NCI-H69 (cell line): ENCODE measurements at places on chromosomes 1 and 21.
A peak's percentile ranks its signal among the peaks of the same experiment; 100 is the strongest.

DNA sequence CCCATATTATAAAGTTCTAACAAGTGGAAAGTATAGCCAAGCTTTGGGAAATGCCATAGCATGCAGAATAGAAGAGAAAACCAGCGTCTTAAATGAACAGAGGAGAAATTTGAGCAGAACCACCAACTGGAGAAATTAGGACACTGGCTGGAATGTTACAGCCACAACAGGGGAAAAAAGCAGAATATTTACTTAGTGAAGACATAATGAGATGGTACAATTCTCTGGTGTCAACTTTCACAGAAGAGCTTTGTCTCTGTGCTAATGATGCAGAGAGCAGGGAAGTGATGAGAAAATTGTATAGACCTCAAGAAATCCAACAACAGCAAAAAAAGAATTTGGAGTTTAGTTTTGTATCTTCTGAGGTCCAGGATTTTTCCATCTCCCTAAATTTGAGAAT, 249.7 kb downstream of the KIF26B start:
- peak; percentile 83 for DNase-seq

DNA sequence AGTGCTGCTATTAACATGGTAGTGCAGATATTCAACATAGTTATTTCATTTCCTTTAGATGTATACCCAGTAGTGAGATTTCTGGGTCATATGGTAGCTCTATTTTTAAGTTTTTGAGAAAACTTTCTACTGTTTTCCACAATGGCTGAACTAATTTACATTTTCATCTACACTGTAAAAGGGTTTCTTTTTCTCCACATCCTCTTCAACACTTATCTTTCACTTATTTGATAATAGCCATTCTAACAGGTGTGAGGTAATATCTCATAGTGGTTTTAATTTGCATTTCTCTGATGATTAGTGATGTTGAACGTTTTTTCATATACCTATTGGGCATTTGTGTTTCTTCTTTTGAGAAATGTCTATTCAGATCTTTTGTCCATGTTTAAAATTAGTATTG, 149.8 kb downstream of the PDE4B start:
- DNase-seq = no peak

GRCh38 chr1:162293073-162293692, 83.5 kb downstream of the SPATA46 start:
- DNase-seq = peak; percentile 24

GRCh38 chr1:117060441-117061317, 553 bp downstream of the TTF2 start:
- peak; percentile 49 for DNase-seq

GRCh38 chr1:51297401-51298321, 32.7 kb downstream of the TTC39A start:
- peak; percentile 13 for DNase-seq

DNA sequence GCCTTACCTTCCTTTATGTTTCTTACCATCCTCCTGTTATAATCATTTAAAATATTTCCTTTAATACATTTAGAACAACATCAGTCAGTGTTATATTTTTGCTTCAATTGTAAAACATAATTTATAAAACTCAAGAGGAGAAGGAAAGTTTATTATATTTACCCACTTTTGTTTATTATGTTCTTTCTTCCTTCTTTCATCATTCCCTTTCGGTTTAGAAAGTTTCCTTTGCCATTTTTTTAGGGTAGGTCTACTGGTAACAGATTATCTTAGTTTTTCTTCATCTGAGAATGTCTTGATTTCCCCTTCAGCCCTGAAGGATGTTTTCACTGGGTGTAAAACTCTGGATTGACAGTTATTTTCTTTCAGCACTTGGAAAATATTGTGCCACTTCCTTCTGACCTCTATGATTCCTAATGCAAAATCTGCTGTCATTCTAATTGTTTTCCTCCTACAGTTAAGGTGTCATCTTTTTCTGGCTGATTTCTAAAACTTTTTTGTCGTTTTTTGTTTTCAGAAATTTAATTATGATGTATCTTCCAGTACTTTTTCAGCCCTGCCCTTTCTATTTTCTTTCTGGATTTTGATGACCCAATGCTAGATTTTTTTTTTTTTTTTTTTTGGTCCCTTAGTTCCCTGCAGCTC, 25.0 kb downstream of the PTPN22 start:
- no peak for DNase-seq

DNA sequence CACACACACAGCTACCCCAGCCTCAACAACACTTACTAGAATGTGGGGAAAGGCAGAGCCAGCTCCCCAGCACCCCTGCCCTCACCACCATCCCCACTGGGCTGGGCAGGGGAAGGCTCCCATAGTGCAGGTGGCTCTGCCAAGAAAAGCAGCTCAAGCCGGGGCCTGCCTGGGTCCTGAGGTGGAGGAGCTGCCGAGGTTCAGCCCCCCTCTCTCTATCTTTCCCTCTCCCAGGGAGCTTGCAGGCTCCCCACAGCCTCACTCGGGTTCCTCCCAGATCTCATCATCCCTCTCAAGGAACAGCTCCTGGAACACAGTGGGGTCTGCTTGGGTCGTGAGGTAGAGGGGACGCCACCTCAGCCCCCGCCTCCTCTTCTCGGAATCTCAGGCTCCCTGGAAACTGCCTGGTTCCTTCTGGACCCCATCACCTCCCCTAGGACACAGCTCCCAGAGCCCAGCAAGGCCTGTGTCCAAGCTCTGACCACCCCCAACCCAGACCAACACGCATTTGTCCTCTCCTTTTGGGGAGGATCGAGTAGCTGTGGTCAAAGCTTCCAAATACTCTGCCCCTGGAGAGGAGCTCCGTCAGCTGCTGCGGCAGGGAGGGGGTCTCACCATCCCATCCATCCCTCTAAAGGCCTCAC, 704 bp downstream of the S100A16 start:
- DNase-seq = no peak

DNA sequence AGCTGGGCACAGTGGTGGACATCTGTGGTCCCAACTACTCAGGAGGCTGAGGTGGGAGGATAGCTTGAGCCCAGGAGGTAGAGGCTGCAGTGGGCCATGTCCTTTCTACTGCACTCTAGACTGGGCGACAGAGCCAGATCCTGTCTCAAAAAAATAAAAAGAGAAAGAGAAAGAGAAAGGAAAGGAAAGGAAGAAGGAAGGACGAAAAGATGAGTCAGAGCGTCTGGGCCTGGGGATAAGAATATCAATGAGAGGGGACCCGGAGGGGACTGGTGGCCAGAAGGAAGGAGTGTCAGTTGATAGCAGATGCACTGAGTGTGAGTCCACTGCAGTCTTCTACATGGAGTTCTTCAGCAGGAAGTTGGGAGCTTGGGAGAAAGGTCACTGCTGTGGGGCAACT, 75.6 kb downstream of the SYT6 start:
- no peak for DNase-seq

- DNase-seq = no peak
Observed at GRCh38 chr1:85142753-85143152, 58.1 kb downstream of the SYDE2 start.

DNA sequence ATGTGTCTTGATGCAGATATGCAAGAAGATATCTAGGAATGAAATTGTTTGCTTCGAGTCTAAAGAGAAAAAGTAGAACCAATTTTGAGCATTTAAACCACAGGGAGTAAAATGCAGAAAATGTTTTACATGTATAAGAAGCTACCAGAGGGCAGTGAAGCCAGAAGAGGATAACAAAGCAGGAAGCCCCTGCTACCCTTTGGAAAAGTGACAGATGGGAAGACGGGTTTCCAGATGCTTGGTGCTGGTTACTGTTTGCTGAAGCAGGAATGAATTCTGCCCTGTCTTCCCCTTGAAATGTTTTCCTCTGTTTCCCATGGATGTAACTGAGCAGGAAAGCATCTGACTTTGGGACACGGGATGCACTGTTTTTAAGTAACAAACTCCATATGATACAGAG, 822.2 kb downstream of the MRPL39 start:
- peak; percentile 76 for DNase-seq

GRCh38 chr21:39182484-39183271, 573 bp downstream of the PSMG1 start:
- DNase-seq = peak; percentile 45

DNA sequence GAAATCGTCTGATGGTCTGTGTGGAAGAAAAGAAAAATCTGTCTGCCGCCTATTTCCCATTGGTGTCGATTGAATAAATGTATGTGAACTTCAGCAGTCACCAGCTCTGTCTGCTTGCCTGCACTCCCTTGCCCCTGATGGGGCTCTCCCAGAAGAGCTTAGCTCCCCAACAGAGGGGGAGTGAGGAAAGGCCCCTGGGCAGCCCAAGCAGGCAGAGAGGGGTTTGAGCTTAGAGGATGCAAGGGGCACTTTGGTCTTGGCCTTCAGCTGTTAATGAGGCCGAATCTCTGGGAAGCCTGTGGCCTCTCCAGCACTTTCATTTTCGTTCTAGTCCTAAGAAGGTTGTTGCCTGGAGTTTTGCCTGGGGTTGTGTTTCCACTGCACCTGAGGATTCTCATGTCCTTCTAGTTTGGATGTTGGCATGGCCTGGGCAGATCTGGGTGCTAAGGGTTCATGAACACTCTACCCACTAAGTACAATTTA, 2.8 kb downstream of the FOXD2 start:
- DNase-seq = no peak
